ENCODE measurements at places on chromosomes 16 and 17.

GRCh38 chr17:60463157-60463835 lies 41.0 kb downstream of the CHCT1 start:
- no peak for DNase-seq

GRCh38 chr17:49112936-49113335 lies 19.6 kb upstream of the B4GALNT2 start:
- DNase-seq, result no peak

DNA sequence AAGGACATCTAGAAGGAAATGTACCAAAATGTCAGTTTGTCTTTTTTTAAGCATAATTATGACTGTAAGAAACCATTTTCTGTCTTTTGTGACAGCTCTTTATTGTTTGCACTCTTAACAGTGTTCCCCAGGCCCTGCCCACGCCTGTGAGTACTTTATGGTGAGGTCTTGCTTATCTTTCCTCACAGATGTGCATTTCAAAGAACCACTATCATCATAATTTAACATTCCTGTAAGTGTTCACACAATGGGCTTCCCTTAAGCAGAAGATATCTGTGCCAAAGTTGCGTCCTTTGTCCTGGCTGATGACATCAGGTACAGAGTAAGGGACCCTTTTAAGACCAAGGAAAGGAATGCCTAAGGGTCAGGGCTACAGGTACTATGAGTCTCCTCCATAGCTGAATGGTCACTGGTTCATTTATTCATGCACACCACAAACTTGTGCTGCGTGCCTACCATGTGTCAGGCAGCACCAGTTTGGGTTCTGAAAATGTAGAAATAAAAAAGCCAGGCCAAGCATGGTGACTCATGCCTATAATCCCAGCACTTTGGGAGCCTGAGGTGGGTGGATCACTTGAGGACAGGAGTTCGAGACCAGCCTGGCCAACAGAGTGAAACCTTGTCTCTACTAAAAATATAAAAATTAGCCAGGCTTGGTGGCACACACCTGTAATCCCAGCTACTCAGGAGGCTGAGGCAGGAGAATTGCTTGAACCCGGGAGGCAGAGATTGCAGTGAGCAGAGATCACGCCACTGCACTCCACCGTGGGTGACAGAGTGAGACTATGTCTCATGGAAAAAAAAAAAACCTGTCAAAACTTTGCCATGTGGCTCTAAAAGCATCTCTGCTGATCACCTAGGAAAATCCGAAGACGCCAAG lies 55.4 kb upstream of the NLK start:
- DNase-seq, result no peak

GRCh38 chr16:3950343-3951193 lies 70.1 kb upstream of the CREBBP start:
- peak; percentile 55 for DNase-seq

DNA sequence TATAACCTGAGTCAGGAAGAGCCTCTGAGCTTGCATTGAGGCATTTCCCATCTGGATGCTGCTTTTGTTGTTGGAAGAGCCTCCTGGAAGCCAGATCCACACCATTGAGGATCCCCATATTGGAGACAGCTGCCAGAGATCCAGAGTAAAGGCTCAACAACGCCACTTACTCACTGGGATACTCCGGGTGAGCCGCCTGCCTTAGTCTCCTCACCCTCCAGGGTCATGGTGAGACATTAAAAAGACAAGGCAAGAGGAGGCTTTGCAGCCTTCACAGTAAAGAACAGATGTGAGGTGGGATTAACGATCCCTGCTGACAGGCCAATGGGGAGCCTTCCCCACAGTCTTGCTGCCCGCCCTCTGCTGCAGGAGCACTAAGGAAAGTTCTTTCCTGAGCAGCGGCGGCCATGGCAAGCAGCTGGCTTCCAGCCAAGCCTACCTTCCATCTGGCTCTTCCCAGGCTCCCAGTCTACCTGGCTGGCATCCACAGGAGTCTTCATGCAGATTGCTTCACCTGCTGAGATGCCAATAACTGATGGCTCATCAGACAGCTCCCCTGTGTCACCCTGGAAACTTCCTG lies 198.5 kb downstream of the CYLD start:
- no peak for DNase-seq

GRCh38 chr16:64975821-64976220 lies 146.0 kb downstream of the CDH11 start:
- no peak for DNase-seq

GRCh38 chr17:2416010-2416734 lies 15.3 kb upstream of the MNT start:
- DNase-seq, result peak; percentile 88

- DNase-seq, result no peak
Measured at GRCh38 chr17:55769625-55770000, 18.8 kb downstream of the PCTP start.

- no peak for DNase-seq
Measured at GRCh38 chr17:82092995-82093751, 4.9 kb downstream of the FASN start.

GRCh38 chr16:81443688-81444447 lies 740 bp upstream of the CMIP start:
- no peak for DNase-seq

DNA sequence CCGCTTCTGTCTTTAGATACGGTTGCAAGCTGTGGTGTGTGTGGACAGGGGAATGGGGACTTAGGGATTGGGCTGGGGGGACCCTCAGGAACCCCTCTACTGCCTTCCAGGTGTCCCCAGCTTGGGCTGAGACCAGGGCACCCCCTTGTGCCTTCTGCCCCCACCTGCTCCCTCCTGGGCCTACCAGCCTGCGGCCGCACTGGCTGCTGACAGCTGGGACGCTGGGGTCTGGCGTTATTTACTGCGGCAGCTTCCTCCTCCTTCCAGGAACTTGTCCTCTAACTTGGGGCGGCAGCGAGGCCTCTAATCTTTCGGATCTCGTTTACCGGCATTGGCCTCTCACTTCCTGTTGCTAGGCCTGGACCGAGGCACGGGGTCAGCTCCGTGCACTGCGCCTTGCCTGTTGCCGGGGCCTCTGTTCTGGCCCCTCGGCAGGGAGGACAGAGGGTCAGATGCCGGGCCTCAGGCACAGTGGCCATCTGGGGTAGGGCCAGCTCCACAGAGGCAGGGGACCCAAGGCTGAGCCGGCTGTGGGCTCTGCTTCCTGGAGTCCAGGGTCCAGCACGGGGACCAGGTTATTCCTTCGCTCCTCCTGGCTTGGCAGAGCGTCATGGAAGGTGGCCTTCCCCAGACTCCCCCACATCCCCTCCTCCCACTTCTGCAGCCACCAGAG lies 31.8 kb downstream of the TMEM235 start:
- DNase-seq, result no peak

- no peak for DNase-seq
Measured at GRCh38 chr17:32822996-32823395, 53.9 kb downstream of the MYO1D start.

DNA sequence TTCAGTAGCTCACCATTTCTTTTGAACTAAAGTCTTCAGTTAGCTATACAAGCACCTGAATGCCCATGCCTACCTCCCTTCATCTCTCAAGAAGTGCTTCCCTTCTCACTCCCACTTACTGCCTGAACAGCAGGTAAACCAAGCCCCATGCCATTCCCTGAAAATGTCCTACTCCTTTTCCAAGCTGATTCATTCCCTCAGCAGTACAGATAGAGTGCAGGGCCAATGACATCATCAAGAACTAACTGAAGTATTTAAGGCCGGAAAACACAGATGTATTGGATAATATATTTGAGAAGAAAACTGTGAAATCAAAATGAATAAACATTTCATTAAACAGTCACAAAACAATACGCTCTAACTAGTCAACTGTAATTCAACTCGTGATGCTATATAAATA lies 478.8 kb upstream of the CDH11 start:
- DNase-seq, result no peak

DNA sequence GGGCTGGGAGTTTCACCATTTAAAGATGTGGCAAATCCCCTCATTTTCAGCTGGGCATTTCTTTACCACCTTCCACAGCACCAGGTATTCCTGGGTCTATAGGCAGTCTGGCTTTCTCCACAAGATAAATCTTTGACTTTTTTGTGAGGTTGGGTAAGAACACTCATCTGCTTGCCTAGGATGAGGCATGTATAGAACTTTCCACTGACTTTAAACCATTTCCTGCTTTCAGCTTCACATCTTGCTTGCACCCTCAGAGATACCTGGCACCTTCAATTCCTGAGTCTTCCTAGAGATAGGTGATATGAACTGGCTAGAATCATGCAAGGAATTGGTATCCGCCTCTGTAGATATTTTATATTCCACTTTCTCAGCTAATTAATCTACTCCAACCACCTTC lies 27.9 kb downstream of the SMURF2 start:
- no peak for DNase-seq

DNA sequence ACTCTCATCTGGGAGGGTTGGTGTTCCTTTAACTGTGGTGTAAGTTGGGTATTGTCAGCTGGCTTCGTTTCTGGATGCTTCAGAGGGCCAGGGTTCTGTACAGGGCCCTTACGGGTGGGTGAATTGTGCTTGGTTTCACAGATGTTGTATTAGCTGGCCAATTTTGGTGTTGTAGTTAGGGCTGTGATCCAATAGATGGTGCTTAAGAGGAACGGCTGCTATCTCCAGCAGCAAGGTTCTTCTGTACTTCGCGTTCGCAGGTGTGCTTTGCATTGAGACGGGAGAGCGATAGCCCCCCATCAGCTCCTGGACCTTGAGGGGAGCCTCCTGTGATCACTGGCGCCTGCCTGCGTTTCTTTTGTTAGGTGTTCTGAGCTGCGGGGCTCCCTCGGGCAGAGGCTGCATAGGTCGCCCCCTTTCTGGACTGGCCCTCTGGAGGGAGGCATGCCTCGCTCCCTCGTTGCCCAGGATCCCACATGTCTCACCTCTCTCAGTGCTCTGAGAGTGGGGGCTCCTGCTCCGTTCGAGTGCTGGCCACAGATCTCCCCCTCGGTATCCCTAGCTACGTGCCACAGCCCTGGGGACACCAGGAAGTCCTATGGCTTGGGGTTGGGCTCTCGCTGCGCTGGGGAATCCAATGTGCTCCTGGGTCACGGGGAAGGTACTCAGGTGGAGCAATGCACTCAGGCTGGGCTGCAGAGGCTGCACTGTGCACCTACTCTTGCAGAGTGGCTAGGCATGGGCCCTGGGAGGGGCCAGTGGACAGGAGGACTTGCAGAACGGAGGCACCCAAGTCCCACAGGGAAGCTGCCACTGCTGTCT lies 837 bp upstream of the PRDM7 start:
- DNase-seq, result no peak

- no peak for DNase-seq
Measured at GRCh38 chr17:42901535-42902229, 1.1 kb downstream of the G6PC1 start.

GRCh38 chr17:6450926-6451832 lies 6.9 kb downstream of the PIMREG start:
- DNase-seq, result no peak

GRCh38 chr17:77109764-77110359 lies 30.9 kb upstream of the SEC14L1 start:
- DNase-seq, result no peak

Data from frontal cortex (tissue), 4 donors.